ENCODE measurements at places on chromosomes 6 and 20. TPM values are rescaled to one million over a fixed set of nuclear protein-coding genes. Genes with fewer than 3 reads are reported as not detected.

DNA sequence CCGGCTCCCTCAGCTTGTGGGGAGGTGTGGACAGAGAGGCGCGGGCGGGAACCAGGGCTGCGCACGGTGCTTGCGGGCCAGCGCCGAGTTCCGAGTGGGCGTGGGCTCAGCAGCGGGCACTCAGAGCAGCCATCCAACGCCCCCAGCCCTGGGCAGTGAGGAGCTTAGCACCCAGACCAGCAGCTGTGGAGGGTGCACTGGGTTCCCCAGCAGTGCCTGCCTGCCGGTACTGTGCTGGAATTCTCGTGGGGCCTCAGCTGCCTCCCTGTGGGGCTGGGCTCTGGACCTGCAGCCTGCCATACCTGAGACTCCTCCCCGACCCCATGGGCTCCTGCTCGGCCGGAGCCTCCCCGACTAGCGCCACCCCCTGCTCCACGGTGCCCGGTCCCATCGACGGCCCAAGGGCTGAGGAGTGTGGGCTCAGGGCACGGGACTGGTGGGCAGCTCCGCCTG is 92.7 kb downstream of the MANEA start:
- no peak for DNase-seq

DNA sequence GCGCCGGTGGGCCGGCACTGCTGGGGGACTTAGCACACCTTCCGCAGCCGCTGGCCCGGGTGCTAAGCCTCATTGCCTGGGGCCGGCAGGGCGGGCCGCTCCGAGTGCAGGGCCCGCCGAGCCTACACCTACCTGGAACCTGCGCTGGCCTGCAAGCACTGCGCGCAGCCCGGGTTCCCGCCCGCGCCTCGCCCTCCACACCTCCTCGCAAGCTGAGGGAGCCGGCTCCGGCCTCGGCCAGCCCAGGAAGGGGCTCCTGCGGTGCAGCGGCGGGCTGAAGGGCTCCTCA is 10.7 kb upstream of the MPC1 start:
- DNase-seq, result no peak

LCA5 gene
- 8.5 TPM for polyA plus RNA-seq

QRSL1 gene
- 13.9 TPM for polyA plus RNA-seq

- no peak for DNase-seq
Measured at GRCh38 chr20:10111959-10112250, 77.1 kb downstream of the ANKEF1 start.

TRIM15 gene
- polyA plus RNA-seq, result 0.53 TPM

CYP39A1 gene
- polyA plus RNA-seq, result 8.1 TPM

UNC5CL gene
- polyA plus RNA-seq, result 10.7 TPM

DNA sequence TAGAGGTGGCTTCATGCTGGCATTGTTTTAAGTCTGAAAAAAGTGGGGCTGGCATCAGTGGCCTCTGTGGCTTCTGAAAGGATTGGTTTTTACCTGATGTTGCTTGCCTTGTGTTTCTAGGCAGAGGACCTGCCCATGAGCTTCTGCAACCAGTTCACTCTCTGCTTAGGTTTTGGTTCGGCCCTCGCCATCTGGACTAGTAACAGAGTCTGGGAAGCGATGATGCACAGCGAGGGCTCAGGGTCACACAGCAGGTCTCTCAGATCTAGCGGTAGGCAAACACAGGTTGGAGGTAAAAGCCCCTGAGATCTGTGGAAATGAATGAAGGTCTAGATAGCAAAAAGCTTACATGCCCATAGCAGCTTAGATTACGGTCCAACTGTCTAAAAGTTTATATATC is 6.8 kb upstream of the RBL1 start:
- DNase-seq, result no peak

NT5E gene
- polyA plus RNA-seq, result 4.4 TPM

- DNase-seq, result no peak
Measured at GRCh38 chr6:56148488-56149186, 98.7 kb downstream of the COL21A1 start.

PRR18 gene
- 0.27 TPM for polyA plus RNA-seq

- DNase-seq, result no peak
Measured at GRCh38 chr6:136525586-136526195, 24.5 kb downstream of the MAP7 start.

DNA sequence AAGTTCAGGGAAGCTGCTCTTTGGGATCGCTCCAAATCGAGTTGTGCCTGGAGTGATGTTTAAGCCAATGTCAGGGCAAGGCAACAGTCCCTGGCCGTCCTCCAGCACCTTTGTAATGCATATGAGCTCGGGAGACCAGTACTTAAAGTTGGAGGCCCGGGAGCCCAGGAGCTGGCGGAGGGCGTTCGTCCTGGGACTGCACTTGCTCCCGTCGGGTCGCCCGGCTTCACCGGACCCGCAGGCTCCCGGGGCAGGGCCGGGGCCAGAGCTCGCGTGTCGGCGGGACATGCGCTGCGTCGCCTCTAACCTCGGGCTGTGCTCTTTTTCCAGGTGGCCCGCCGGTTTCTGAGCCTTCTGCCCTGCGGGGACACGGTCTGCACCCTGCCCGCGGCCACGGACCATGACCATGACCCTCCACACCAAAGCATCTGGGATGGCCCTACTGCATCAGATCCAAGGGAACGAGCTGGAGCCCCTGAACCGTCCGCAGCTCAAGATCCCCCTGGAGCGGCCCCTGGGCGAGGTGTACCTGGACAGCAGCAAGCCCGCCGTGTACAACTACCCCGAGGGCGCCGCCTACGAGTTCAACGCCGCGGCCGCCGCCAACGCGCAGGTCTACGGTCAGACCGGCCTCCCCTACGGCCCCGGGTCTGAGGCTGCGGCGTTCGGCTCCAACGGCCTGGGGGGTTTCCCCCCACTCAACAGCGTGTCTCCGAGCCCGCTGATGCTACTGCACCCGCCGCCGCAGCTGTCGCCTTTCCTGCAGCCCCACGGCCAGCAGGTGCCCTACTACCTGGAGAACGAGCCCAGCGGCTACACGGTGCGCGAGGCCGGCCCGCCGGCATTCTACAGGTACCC is at the start of gene ESR1:
TSS of gene ESR1 (plus strand) at position 170 of the 858 bp plus-strand sequence. CDS start at position 401, 231 bp downstream.
- no peak for DNase-seq

- no peak for DNase-seq
Measured at GRCh38 chr20:48908656-48909319, 12.7 kb upstream of the ARFGEF2 start.

HSPA1L gene
- polyA plus RNA-seq, result 3.8 TPM

TNNC2 gene
- polyA plus RNA-seq, result 3.7 TPM

DNA sequence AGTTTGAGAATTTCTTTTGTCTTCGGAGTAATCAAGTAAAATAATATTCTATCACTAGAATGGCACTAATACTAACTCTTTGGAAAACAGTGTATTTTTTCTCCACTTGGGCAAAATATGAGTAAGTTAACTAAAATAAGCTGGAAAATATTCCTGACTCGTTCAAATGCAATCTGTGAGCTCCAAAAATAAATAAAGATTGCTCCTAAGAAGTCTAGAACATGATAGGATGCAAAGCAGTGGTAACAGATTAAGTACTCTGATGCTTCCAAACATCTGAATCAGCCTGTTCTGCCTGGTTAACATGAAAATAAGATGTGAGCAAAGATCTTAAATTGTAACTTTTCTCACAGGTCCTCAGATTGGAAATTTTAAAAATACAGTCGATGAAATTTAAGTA is 285.1 kb upstream of the ID4 start:
- DNase-seq, result no peak

DNA sequence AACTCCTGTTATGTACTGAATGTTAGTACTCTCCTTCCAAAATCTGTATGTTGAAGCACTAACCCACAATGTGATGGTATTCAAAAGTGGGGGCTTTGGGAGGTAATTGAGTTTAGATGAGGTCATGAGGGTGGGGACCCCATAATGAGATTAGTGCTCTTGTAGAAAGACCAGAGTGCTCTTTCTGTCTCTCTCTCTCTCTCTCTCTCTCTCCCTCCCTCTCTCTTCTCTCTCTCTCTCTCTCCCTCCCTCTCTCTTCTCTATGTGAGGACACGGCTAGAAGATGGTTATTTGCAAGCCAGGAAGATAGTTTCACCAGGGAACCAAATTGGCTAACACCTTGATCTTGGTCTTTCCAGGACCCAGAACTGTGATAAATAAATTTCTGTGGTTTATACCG is 107.4 kb downstream of the TBX18 start:
- no peak for DNase-seq

ASIP gene
- 0.76 TPM for polyA plus RNA-seq

MUCL3 gene
- polyA plus RNA-seq, result 0.13 TPM

DNA sequence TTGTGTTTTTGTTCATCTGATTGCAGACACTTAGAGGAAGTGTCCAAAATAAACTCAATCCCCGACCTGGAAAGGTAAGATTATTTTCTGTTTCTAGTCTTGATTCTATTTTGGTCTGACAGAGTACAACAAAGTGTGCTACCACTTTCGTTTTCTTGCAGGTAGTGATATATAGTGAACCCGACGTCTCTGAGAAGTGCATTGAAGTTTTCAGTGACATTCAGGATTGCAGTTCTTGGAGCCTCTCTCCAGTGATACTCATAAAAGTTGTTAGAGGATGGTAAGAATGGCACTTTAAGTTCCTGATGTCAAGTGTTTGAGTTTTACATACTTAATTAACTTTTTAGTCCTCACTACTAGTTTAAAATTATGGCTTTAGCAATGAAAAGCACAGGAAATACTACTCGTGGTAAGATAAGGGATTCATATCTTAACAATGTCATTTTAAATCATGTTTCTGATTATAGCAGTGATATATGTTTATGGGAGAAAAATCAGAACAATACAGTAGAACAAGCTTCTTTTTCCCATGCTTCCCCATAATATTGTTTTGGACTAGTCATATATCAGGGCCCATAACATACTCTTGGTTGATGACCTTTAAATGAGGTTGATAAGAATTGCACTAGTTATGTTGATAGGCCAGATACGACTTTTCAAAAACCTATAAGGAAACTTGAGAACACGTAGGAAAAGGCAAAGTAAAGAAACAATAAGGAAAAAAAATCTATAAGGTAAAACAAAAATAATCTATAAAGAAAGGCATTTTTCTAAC is 104.0 kb downstream of the RTN4IP1 start:
- DNase-seq, result no peak

CDH22 gene
- not detected for polyA plus RNA-seq

TBXT gene
- not detected for polyA plus RNA-seq
